ENCODE measurements at places on chromosomes 7 and 10. TPM values are rescaled to one million over a fixed set of nuclear protein-coding genes. Genes with fewer than 3 reads are reported as not detected.

Gene ITIH5
- not detected for total RNA-seq

Gene PAX4
- not detected for total RNA-seq

Gene ZNF239
- total RNA-seq: 11.5 TPM

Gene SEPHS1
- total RNA-seq: 46.0 TPM

Gene KIF11
- 40.2 TPM for total RNA-seq

Gene HOXA3
- total RNA-seq: 5.8 TPM

Gene A1CF
- not detected for total RNA-seq

Gene AMZ1
- total RNA-seq: not detected

Gene CPA4
- total RNA-seq: 1.6 TPM

Gene GNGT1
- 0.61 TPM for total RNA-seq

Gene NIPSNAP2
- total RNA-seq: 38.1 TPM

Gene MMD2
- not detected for total RNA-seq

Data from NCI-H460 (cell line).